ENCODE measurements at places on chromosomes 3 and 15.

DNA sequence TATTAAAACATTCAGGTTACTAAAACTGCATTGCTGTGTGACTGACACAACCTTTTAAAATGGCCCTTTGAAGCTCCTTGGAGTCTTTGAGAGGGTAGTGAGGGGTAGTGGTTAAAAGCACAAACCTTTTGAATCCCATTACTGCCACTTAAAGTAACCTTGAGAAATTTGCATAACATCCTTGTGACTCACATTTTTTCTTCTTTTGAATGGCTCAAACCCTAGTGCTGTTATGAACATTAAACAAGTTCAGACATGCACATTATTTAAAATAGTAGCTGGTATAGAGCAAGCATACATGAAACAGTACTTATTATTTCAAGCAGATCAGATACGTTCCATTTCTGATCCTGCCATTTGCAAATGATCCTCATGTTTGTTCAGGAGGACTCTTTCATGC is 3.7 kb upstream of the CLDN1 start:
- DNase-seq: no peak

GRCh38 chr3:83438188-83438587 is 1520.6 kb upstream of the CADM2 start:
- no peak for DNase-seq

- DNase-seq: no peak
These were observed 26.4 kb upstream of the ABHD17C start for GRCh38 chr15:80668546-80669236.

DNA sequence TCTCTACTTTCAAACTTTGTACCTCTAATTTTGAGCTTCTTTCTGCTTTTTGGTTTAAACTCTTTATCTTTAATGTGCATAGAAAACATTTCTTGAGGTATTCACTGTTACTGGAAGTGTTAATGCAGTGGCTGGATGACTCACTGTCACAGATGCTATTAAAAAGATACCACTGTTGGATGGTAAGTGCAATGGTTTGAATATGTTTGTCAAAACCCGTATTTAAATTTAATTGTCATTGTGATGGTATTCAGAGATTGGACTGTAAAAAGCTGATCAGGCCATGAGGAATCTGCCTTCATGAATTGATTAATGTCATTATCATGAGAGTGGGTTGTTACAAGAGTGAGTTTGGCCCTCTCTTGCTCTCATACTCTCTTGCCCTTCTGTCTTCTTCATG is 70.6 kb downstream of the AP4E1 start:
- DNase-seq: no peak

GRCh38 chr3:11544412-11545181 is 99.1 kb downstream of the VGLL4 start:
- no peak for DNase-seq

DNA sequence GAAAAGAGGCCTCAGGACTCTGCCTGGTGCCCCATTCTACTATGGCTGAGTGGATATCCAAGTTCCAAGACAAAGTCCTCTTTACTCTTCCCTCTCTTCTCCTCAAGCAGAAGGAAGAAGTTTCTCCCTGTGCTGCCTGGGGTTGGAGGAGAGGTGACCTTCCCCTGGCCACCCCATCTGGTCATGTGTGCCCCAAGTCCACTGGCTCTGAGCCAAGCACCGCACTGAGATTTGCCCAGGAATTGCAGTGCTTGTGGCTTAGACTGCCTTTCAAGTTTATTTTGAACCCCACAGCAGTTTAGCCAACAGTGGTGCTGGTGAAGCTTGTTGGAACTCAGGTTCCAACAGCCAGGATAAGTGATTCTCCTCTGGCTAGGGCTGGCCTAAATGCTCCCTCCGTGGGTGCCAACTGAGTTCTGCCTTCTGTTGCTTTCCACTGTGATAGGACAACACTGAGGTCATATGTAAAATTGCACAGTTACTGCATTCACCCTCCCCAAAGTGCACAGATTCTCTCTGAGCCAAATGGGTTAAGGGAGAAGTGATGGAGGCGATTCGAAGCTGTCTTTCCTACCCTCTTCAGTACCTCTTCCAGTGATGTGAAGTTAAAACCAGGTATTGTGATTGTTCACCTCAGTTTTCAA is 69.9 kb downstream of the TMCO5A start:
- DNase-seq: no peak

DNA sequence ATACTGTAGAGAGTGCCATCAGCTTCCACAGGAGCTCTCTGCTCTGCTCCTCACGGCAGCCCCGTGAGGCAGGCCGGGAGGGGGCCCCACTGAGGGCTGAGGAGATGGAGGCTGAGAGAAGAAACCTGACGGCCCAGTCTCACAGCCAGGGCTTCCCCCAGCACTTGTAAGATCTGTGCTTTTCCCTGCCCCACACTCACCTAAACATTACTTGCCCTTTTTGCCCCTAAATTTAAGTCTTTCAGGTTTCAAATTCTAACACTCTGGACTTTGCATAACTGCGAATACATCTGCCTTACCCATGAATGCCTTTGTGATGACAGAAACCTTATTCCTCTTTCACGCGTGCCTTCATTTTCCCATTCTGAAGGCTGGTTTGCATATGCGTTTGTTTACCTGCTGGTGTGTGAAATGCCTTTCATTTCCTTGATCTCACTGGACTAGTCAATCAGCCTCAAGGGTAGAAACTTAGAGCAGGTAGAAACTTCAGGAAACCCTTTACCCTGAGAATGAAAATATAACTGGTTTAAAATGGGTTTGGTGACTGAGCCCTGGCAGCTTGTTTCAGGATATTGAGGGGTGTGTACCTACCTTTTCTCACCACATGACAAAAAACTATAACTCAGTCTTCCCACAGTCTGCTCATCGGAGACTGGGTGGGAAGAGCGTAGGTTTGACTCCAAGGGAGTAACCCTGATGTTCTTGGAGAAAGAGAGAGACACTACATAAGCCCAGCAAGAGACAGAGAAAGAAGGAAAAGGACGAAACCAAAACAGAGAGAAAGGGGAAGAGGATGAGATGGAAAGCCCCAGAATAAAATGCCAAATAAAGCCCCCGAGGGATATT is 20.1 kb downstream of the SLC12A8 start:
- no peak for DNase-seq

DNA sequence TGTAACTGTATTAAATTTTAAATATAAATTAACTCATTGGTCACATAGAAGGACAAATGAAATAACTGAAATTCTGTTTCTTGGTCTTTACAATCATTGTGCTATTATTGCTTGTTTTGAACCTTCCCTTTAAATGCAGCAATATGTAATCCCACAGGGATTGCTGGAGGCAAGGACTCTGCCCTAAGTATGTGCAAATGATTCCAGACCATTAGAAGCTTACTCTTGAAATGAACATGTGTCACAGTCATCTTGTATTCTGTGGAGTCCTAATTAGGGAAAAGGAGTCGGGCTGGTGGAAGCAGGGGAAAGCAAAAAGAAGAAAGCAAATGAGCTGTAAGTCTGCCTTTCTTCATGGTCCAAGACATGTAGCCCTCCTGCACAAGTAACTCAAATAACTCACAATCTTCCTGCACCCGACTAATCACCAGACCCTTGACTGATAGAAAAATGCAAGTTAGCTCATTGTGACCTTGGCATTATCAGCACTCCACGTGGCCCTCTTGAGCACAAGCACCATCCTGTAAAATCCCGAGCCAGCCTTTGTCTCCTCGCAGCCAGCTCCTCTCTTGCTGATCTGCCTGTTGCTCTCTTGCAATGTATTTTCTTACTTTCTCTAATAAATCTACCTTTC is 2.3 kb upstream of the TMPRSS7 start:
- no peak for DNase-seq

- DNase-seq: peak; percentile 22
These were observed 190.5 kb upstream of the NECTIN3 start for GRCh38 chr3:110881069-110881468.

DNA sequence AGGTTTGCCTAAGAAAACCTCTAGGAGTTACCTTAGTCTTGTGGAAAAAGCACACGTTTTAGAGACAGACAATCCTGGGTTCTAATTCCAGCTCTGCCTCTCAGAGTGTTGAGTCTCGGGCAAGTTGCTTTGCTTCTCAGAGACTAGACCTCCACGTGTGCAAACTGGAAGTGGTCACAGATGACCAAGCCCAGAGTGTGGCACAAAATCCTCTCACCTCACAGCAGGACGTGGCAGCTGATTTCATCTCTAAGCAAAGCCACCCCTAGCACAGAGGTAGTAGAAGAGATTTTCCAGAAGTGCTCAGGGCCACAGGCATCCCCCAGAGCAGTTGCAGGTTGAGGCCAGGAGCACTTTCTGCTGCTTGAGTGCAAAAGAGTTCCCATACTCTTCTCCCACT is 79.2 kb downstream of the CD47 start:
- no peak for DNase-seq

DNA sequence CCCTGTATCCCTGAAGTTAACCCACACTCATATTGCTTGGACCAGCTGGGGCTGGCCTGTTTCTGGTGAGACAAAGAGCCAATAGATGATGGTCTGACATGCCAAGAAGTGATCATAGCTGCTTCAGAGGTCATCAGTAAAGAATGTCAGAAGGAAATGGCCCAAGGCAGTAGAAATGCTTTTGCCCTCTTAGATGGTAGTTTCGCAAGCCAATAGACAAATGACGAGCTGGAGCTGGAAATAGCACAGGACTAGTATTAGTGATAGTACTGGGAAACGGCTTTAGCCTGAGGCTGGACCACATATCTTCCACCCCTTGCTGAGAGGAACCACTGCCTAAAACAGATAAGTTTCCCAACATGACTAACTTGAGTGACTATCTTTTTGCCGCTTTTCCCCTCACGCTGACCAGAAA is 176.1 kb upstream of the THBS1 start:
- DNase-seq: no peak

GRCh38 chr3:122689587-122689986 is 8.9 kb downstream of the PARP14 start:
- no peak for DNase-seq

DNA sequence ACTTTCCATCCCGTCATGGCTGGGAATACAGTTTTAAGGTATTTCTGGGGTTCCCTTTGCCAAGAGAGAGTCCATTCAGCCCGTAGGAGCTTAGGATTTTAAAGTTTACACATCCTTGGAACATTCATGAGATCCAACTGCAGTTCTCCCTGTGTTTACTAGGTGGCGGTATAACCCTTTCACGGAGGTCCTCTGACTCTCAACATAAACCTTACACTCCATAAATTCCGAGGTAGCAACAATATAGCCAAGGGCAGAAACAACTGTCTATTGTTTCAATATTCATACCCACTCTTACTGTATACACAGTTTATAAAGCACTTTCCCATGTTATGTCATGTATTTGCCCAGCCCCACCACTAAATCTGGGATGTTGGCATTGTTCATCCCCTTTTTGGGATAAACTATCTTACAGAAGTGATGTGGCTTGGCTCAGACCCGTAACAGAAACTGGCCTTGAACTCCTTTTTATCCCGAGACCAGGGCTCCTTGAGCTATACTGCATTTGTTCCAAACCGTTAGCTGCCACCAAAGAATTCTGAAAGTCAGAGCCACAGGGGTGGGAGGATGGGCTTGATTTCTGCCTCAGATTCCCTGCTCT is 69.2 kb upstream of the COL6A5 start:
- DNase-seq: no peak

GRCh38 chr3:97699889-97700288 is 64.7 kb upstream of the ARL6 start:
- DNase-seq: no peak

GRCh38 chr3:69462826-69463100 is 76.9 kb upstream of the FRMD4B start:
- no peak for DNase-seq

DNA sequence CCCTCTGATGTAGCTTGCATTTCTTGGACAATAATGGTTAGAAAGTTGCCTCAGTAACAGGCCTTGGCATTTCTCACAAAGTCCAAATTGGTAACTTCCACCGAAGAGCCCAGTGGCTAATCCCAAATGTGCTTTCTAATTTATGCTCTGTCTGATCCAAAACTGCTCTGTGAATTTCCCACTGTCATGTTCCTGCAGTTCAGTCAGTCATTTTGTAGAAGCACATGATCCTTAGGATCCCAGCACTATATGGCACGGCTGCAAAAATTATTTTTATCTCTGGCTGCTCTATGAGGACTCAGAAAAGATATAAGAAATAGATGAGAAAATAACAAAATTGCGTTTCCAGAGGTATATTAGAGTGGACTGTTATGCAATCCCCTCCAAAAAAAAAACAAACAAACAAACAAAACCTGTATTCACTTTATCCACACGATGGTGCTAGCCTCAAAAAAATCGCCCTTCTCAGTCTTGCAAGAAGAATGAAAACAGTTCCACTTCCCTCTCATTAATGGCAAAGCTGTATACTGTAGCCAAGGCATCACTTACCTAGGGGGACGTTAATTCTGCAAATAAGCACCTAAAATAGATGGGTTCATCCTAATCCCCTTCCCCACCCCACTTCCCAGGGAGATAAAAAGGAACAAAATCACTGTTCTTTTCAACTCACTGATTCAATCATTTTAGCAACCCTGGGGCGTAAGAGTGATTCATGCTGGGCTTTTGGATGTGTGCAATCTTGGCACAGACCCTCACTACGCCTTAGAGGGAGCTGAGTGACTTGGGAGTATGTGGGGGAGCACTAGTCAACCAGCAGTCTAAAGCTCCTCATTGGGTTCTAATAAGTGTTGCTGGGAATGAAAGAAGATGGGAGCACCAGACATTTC is 61.3 kb downstream of the TMCO5A start:
- DNase-seq: no peak

- DNase-seq: no peak
These were observed 628.3 kb downstream of the ROBO1 start for GRCh38 chr3:79139395-79140068.

DNA sequence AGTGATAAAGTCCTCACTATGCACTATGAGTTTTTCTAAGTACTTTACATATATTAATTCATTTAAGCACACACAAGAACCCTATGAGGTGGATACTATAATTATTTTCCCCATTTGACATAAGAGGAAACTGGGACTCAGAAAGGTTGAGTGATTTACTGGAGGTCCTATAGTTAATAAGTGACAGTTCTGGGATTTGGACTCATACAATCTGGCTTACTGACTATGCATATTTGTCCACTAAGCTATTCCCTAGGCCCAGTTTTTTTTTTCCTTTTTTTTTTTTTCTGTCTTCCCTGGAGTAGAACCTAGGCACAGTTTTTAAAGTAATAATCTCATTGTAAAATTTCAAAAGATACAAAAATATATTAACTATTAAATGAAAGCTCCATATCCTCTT is 6.3 kb upstream of the RTP2 start:
- DNase-seq: no peak

GRCh38 chr3:110589341-110589740 is 482.3 kb upstream of the NECTIN3 start:
- no peak for DNase-seq

DNA sequence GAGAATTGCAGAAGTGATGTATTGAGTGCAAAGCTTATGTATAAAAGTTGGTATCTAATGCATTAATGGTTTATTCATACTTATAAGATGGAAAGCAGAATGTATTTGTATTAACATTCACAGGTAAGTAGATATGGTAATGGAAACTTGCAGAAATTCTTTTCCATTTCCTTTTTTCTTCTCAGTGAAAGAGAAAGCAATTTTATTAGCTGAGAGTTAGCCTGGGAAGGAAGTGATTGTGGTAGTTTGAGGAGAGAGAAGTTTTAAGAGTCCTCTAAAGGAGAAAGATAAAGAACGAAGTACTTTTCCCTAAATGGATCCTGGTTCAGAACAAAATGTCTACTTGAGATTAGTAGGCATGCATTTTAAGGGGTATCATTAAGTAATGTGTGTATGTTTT is 60.1 kb upstream of the OSTN start:
- no peak for DNase-seq

Data from left ventricle myocardium inferior (tissue), 1 donor.